Foreskin melanocyte (primary cell): ENCODE measurements at places on chromosomes 2 and 18.

DNA sequence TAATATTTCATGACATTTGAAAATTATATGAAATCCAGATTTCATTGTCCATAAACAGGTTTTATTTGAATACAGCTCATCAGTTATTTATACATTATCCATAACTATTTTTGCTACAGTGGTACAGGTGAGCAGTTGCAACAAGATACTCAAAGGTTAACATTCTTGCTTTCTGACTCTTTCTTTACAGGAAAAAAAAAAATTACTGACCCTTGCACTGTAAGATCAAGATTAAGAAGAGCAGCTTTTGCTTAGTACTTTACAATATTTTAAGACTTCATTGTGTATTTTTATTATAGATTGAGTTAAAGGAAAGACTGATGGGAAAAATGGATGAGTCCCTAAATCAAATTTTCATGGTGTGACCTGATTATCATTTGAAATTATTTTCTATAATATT is 11.2 kb downstream of the ETAA1 start:
- DNase-seq, result no peak

- DNase-seq, result no peak
Measured at GRCh38 chr2:15348636-15349035, 212.5 kb downstream of the NBAS start.

DNA sequence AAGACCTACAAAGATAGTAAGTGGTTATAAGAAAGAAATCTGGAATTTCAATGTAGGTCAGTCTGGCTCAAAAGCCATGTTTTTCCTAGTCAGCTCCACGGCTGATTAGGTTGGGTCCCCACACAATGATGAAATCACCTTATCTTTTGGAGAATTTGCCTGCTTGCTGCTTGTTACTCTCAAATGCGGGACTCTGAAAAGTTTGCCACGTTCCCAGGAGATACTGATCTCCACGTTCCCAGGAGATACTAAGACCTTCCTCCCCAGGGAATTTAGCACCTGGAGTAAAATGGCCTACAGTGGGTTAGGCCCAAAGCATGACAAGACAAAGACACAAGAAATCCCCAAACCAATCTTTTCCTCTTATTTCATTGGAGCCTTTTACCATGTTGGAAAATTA is 449.6 kb downstream of the TNS1 start:
- no peak for DNase-seq

DNA sequence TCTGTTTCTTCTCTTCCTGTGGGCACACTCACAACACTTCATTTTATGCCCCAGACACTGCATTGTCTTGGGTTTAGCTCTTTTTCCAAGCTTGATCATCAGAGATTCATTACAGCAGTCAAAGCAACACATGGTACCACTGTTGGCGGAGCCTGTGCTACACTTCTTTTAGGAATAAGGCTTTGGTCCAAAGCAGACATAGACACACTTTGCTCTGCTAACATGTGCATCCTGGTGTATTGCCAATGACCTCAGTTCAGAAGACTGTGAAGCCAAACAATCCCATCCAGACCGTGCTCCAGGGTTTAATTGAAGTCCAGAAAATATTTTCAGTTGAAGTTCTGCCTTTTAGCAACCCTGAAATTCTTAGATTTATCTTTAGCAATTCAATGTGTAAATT is 354.6 kb upstream of the RAB12 start:
- DNase-seq, result no peak
